DMS153 (cell line): ENCODE measurements at places on chromosomes 12 and 14.

DNA sequence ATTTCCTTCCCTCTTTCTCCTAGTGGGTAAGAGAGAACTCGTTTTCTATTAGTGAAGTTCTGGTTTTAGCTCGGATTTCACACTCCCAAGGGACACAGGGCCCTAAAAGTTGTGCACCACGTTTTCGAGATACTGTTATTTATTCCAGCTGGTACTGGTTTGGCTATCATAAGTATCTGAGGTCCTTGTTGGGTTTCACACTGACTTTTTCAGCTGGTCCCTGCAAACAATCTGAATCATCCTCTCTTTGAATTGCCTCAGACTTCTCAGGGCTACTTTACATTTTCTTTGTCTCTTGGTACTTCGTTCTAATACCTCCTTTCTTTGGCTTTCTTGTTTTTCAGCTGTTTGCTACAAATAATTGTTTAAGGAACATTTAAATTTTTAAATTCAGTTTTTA, 75.7 kb downstream of the SCN8A start:
- DNase-seq = no peak

DNA sequence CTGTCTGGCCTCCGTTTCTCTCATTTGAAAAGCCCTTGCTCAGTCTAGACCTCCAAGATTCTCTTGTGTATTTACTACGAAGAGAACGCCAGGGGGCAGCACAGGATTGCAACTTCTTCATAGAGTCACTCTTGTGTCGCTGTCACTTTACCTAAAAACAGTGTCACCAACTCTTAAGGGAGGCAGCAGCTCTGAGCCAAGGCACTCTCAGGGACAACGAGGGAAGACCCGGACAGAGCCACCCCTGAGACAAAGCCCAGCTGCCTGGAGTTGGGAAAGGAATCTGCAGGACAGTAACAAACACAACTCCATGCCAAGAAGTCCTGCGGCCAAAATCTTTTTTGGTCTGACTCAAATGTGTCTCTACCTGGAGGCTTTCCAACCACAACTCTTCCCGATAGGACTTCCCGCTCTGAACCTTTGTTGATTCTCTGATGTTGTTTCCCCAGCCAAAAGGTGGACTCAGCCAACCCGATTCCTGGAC, 9.6 kb upstream of the RPAP3 start:
- DNase-seq = peak; percentile 58

DNA sequence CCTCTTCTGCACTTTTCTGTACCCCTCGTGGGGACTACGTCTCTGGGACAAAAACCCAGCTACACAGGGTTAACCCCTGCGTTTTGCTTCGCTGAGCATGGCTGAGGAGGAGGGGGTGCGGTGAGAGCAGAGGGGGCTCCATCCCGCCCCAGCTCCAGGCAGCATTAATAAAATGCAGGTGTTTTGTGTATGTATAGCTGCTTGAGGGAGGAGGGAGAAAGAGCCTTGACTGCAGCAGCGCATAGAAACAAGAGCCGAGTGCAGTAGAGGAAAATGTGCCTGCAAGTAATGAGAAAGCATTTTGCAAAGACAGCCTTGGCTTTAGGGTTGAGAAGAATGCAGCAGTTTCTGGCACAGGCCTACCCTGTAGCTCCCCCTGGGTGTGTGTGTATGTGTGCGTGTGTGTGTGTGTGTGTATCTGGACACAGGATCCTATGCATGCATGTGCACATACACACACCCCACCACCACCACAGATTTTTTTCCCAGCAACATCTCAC, 103.9 kb downstream of the ZFP36L1 start:
- DNase-seq = no peak

DNA sequence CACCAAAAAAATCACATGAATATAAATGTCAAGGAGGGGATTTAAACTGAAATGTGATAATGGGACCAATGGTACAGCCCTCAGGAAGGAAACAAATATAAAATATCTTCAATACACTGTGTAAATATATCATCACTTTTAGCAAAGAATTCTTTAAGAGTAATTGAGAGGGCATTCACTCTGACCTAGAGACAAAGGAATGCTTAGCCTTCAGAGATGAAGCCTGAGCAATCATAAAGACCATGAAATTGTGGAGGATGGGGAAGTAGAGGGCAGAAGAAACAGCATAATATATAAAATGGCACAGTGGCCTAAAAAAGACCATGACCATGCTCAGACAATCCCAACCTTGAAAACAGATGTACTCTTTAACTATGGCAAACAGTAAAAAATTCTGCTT, 20.4 kb downstream of the YAF2 start:
- no peak for DNase-seq

DNA sequence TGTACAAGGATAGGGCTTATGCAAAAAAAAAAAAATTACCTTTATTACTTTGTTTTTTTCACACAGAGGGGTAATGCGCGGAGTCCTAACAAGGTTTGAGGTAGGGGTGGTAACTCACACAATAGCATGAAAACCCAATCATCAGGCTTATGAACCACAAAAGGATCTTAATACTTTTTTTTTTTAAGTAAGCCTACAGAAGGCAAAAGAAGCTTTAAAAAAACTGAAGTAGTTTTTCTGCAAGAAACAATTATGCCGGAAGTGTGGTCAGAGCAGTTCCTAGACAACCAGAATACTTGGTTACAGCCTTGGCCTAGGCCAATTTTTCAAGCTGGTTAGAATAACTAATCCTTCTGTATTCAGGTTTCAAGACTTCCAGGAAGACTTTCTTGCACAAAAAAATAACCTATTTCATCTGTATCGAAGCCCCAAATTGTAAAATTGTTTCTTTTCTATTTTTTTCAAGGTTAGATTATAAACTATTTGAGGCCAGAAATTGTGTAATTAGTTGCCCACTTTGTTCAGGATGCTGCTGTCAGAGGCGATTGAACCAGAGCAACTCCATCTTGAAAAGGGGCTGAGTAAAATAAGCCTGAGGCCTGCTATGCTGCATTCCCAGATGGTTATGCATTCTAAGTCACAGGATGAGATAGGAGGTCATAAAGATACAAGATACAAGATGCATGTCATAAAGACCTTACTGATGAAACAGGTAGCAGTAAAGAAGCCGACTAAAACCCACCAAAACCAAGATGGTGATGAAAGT, 1.8 kb upstream of the GNS start:
- no peak for DNase-seq

DNA sequence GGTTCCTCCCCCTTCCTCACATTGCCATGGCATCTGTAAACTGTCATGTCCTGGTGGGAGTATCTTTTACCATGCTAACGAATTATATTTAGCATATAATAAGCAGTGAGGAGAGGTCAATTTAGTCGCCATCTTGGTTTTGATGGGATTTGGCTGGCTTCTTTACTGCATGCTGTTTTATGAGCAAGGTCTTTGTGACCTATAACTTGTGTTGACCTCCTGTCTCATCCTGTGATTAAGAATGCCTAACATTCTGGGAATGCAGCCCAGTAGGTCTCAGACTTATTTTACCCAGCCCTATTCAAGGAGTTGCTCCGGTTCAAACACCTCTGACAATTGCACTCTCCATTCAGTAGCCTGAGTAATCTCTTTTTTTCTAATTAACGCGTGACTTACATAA, 2.1 kb upstream of the EIF4B start:
- DNase-seq = no peak

DNA sequence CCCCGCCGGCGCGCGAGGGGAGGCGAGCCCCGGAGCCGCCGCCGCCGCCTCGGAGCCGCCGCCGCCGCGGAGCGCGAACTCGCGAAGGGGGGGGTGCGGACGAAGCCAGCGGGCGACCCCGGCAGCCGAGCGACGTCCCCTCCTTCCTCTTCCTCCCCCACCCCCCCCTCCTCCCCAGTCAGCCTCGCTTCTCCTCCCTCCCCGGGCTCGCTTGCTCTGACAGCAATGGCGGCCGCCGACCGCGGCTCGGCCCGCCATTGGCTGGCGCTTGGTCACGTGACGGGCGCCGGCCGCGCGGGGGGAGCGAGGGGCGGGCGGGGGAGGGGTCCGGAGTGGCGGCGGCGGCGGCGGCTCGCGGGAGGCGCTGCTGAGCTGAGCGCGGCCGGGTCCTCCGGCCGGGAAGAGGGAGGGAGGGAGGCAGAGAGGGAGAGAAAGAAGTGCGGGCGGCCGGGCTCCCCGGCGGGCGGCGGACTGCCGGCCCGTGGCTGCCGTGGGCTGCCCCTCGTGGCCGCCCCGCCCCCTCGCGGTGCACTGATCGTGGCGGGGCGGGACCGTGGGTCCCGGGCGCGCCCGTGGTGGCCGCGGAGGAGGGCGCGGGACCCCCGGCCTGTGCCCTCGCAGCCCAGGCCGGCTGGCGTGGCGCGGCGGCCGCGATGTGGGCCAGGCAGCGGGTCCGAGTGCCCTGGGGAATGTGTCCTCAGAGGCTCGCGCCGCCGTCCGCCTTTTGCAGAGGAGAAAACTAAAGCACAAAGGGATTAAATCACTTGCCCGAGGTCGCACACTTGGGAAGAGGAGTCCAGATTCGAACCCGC, at the start of gene MED13L:
Gene MED13L, minus strand, starts transcription at position 227 of the 812 bp plus-strand sequence. CDS start 562 bp downstream, outside the sequence.
- peak; percentile 71 for DNase-seq

DNA sequence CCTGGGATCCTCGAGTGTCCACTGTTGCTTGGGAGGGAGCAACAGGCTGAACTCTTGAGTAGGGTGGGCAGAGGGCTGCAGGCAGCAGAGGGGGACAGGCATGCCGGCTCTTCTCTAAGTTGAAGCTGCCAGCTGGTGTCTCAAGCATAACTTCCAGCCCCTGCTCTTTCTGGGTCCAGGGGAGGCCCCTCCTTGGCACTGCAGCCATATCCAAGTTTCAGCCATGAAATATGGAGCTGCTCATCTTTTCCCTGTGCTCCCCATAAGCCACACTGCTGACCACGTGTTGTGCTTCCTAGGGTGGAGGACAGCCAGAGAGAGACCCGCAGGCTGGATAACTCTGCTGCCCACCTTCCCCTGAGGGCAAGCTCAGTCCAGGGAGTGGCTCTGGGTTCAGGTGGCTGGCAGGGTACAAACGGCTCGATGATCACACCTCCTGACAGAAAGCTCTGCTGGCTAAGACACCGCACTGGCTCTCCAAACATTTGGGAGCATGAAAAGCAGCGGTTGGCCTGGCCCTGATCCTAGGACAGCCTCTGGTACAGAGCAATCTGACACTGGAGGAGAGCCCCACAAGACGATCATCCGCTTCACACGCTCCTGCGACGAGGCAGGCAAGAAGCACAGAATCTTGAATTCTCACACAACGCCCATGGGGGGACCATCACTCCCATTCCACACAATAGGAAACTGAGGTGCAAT, 79.6 kb downstream of the PITPNM2 start:
- no peak for DNase-seq

GRCh38 chr12:47437570-47437969, 268.3 kb downstream of the RPAP3 start:
- DNase-seq = no peak

GRCh38 chr12:31000751-31001150, 72.9 kb upstream of the DDX11 start:
- peak; percentile 19 for DNase-seq

DNA sequence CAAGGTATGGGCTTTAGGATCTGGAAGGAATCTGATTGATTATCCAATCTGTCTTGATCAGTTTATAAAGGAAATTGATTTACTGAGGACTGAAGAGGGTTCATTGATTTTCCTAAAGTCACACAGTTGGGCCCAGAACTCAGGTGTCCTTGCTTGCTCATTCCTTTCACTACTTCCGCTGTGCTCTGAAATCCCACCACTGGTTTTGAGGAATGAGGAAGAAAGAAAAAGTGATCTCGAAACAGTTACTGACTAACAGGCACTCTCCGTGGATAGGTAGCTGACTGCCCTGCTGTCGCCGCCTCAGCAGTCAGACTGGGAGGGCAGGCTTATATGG, at the start of gene FITM1:
Gene FITM1, plus strand, starts transcription at position 280 of the 337 bp plus-strand sequence. CDS start 905 bp downstream, outside the sequence.
- DNase-seq = no peak

DNA sequence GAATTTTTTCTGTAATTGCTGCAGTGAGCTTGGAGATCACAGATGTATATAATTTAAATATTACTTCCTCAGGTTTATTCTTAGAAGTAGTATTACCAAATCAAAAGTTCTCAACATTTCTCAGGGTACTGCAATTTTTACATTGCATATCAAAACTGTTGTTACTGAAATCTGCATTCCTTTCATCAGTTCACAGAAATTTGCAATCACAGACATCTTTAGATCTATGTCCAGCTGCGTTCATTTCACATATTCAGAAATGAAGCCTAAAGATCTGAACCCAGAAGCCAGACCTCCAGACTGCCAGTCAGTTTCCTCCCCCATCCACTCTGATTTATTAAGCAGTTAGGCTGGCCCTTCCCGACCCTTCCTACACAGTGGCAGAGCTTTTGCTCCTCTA, 18.2 kb upstream of the IFT81 start:
- no peak for DNase-seq

DNA sequence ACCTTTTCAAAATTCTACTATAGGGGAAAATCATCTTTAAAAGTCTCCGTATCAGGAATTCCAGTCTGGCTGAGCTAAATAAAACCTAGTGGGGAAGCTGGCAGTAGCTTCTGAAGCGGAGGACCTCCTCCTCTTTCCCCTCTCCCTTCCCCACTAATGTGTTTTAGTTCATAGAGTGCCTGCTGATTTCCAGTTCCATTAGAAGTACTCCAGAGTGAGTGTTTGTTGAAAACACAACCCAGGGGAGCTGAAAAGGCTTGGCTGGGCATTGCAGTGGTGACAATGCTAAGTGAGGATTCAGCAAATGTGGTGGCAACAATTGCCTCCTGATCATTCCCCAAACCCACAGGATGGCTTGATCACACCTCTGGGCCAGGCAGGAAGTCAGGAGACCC, 144.2 kb upstream of the FRMD6 start:
- DNase-seq = peak; percentile 91

GRCh38 chr14:101122237-101123141, 219.0 kb upstream of the RTL1 start:
- DNase-seq = no peak

DNA sequence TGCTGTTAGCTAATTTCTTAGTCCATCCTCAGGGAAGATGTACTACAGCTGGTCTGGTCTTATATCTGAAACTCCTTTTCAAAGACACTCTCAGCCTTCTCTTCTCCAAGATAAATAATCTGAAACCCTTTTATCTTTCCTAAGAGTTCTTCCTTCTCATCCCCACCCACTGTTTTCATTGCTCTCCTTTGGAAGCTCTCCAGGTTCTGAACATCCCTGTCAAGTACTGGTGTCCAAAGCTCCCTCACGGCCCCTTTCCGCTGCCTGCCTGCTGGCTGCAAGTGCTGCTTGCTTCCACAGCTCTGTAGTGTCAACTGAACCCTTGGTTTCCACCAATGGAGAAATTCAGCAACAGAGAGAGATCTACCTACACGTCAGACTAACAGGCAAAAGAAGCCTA, 6.6 kb upstream of the SLC6A13 start:
- no peak for DNase-seq

GRCh38 chr12:2291947-2292346, 239.2 kb downstream of the CACNA1C start:
- no peak for DNase-seq

GRCh38 chr14:65297744-65298143, 114.8 kb upstream of the FUT8 start:
- DNase-seq = peak; percentile 89

DNA sequence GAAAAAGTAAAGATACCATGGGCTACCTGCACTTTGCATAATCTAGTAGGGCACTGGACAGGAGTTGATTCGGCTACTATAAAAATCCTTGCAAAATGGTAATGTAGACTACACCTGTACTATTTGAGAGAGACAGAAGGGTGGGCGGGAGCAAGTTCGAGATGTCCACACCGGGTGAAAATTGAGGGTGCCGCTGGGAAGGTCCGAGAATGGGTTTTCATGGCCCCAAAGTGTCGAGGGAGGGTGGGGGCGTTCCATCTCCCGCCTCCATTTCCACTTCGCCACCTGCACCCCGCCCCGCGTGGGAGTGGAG, 648 bp downstream of the SNX6 start:
- DNase-seq = no peak

- peak; percentile 43 for DNase-seq
Observed at GRCh38 chr14:60862283-60862682, 118.6 kb downstream of the TRMT5 start.

GRCh38 chr14:86625637-86626036, 1095.7 kb downstream of the FLRT2 start:
- DNase-seq = no peak
